ENCODE measurements at places on chromosomes 4 and X. TPM values are rescaled to one million over a fixed set of nuclear protein-coding genes. Genes with fewer than 3 reads are reported as not detected.

FAM156A gene
- 6.6 TPM for total RNA-seq

NHSL2 gene
- not detected for total RNA-seq

DNA sequence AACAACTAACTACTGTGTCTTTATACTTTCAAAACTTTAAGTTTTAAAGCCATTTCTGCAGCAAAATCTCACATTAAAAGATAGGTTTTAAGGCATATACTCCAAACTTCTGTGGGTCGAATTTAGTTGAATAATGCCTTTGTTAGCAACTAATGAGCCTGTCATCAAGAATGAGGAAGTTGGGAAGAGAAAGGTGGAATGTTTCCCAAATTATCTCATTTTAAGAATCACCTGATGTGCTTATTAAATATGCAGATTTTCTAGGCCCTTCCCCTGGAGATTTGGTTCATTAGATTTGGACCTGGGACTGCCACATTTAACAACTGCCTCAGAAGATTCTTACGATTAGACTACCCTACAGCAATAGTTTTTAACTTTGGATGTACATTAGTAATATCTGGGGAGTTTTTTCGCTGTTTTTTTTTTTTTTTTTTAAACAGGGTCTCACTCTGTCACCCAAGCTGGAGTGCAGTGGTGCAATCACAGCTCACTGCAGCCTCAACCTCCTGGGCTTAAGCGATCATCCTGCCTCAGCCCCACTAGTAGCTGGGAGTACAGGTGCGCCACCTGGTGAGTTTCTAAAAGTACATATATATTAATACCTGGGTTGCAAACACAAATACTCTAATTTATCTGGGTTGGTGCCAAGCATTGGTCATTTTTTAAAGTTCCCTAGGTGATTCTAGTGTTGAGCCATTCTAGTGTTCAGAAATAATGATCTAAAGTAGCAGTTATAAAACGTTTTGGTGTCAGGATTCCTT is 16.1 kb upstream of the TASL start:
- DNase-seq: no peak

RAB33A gene
- 0.13 TPM for total RNA-seq

TMEM144 gene
- 4.2 TPM for total RNA-seq

- peak; percentile 42 for DNase-seq
These were observed 372.6 kb upstream of the TECRL start for GRCh38 chr4:64781737-64782326.

- DNase-seq: peak; percentile 21
These were observed 56.5 kb downstream of the SNX25 start for GRCh38 chr4:185265942-185266341.

HAND2 gene
- total RNA-seq: 1.1 TPM

PAGE4 gene
- not detected for total RNA-seq

GRCh38 chr4:133592591-133592990 is 443.5 kb downstream of the PCDH10 start:
- no peak for DNase-seq

DNA sequence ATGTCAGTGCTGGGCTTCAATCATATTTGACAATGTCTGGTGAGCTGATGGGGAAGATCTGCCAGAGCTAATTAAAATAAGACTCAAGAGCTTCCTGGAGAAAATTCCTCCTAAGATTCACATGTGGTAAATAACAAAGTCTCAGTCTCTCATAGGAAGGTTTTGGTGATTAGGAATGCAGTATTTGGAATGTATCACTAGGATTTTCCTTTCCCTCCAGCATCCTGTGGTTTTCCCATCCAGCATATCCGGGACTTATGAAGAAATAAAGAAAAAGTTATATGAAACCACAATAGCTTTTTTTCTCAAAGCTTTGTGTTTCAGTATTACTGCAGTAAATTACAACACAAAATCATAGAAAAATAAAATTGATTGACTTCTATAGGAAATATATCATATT is 1597.1 kb downstream of the ADGRL3 start:
- no peak for DNase-seq

DCAF8L2 gene
- total RNA-seq: not detected

GRCh38 chrX:109859651-109860050 is 126.6 kb upstream of the ACSL4 start:
- no peak for DNase-seq

DNA sequence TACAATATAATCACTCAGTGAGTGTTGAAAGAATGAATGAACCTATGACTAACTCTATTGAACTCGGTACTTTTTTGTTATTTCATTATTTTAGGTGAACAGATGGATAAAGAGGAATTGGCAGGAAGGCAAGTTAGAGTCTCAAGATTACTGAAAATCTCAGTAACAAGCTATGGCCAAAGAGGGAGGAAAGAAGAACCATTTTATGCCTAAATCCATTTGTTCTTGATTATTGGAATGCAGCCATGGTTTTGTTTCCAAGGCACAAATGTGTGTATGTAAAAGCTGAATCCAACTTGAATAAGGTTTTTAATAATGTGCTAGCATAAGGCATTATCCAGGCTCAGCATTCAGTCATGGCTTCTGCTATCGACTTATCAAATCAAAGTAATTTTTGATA is 196.4 kb downstream of the DTHD1 start:
- DNase-seq: no peak

- no peak for DNase-seq
These were observed 1.5 kb upstream of the PAPSS1 start for GRCh38 chr4:107721436-107722100.

F11 gene
- total RNA-seq: not detected

DNA sequence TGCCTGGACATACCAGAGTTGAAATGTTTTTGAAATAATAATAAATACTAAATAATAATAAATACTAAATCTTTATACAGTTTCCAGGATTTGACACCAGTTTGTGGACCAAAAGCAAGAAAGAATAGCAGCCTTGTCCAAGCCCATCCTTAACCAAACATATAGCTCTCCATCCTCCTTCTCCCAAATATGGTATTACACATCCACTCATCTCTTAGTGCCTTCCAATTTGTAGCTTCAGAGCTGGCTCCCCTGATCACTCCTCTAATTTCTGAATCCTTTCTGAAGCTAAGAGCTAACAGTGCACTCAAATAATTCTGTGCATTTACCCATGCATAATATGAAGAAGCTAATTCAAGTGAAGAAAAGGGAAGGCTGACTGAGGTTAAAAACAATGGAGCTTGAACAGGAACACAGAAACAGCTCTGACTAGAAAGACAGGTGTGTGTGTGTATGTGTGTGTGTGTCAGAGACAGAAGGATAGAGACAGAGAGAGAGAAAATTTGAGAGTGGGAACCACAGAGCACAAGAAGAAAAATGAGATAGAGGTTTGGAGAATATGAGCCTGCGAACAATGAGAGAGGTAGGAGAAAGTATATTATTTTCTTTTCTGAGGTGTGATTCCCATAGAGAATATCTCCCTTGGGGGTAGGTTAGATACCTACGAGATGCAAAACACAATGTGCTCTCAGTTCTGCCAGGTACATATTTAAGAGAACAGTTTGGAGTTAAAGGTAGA is 123.5 kb downstream of the CAMK2D start:
- no peak for DNase-seq

- DNase-seq: no peak
These were observed 169.9 kb upstream of the HAND2 start for GRCh38 chr4:173699841-173700475.

HMGB3 gene
- total RNA-seq: 74.5 TPM

MAP9 gene
- 4.2 TPM for total RNA-seq

COX7B2 gene
- not detected for total RNA-seq

DNA sequence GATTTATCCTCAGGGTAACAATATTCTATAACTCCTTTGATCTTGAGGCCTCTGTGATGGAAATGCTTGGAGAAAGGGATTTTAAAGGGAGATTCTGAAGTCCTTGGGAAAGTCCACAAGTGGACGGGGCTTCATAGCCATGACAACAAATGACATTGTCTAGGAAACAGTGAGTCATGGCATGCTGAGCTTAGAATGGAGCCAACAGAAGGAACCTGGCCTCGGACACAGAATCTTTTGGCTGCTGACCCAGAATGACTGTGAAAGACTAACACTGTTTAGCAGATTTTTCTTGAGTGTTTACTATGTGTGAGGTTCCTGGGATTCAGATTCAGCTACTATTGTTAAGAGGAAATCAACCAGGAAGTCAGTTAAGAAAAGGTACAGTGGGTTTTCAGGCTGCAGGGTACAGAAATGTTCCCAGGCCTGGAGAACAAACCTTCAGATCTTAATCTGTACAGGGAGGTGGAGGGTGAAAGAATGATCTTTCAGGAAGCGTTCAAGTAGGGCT is 18.1 kb upstream of the CXCL2 start:
- DNase-seq: peak; percentile 91

ADGRL3 gene
- total RNA-seq: under 0.01 TPM

DNA sequence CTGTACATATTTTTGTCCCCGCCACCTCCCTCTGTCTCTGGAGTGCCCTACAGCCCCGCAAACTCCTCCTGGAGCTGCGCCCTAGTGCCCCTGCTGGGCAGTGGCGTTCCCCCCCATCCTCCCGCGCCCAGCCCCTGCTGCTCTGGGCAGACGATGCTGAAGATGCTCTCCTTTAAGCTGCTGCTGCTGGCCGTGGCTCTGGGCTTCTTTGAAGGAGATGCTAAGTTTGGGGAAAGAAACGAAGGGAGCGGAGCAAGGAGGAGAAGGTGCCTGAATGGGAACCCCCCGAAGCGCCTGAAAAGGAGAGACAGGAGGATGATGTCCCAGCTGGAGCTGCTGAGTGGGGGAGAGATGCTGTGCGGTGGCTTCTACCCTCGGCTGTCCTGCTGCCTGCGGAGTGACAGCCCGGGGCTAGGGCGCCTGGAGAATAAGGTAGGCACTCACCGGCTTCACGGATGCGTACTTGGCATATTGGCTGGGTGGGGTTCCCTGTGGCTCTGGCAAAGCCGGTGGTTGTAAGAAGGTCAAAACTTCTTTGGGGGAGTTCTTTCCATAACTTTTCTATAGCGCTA is 653 bp downstream of the HHIP start:
- DNase-seq: no peak

DNA sequence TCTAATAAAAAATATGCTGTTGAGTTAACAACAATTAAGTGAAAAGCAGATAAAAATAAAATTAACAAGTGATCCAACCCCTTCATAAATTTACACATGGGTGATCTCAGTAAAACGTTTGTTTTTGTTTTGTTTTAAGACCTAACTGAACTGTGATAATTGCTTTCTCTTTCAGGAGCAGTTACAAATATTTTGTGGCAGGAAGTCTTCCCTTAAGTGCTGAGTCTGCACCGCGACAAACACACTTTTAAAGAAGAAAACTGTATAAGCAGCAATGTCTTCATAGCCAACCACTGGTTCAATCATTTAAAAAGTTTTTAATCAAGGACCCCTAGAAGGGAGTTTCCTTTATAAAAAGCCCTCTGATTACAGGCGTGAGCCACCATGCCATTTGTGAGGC is 53.7 kb upstream of the NFKB1 start:
- DNase-seq: no peak

- no peak for DNase-seq
These were observed 125.2 kb upstream of the KLHL4 start for GRCh38 chrX:87392369-87392768.

- DNase-seq: no peak
These were observed 14.9 kb upstream of the PPEF1 start for GRCh38 chrX:18692541-18692940.

- no peak for DNase-seq
These were observed 295.8 kb downstream of the MAGEB5 start for GRCh38 chrX:26511589-26512363.

NPY2R gene
- not detected for total RNA-seq

- no peak for DNase-seq
These were observed 11.3 kb downstream of the SMIM10L2A start for GRCh38 chrX:135432881-135433521.

DNA sequence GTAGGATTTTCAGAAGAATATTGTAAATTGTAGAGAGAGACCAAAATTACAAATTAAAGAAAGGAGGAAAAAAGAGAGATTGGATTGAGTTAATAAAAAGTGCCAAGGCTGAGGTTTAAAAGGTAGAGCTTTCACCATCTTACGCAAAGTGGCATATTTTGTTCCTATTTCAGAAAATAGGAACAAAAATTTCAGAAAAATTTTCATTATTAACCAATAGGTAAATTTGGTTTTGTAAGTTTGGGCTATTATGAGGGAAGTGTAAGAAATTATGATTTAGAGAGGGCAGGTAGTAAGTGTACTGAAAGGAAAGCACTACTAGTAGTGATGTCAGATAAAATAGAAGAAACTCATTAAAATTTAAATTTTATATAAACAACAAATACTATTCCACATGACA is 479.7 kb downstream of the ACTRT1 start:
- no peak for DNase-seq

GRCh38 chrX:68631336-68631735 is 16.1 kb upstream of the STARD8 start:
- DNase-seq: no peak

GRCh38 chr4:145497199-145498149 is 15.8 kb downstream of the SMAD1 start:
- DNase-seq: no peak

GRCh38 chr4:93394545-93395081 is 433.9 kb upstream of the ATOH1 start:
- peak; percentile 26 for DNase-seq

DNA sequence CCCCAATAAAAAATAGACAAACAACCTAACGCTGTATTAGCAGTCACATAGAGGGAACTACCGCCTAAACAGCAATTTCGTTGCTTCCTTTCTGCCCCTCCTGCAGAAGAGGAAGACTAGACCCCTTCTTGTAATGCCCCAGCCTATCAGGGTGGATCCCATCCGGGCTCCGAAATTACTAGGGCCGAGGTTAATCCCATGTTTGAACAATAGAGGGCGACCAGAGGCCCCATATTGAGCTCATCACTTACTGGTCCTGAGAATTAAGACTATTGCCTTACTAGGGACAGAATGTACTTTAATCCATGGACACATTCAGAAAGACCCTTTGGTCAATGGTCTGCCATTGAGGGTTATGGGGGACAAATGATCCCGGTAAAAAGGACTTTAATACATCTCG is 11.8 kb upstream of the ZNF630 start:
- DNase-seq: peak; percentile 38

- no peak for DNase-seq
These were observed 65.0 kb downstream of the CPZ start for GRCh38 chr4:8657381-8658088.

DNA sequence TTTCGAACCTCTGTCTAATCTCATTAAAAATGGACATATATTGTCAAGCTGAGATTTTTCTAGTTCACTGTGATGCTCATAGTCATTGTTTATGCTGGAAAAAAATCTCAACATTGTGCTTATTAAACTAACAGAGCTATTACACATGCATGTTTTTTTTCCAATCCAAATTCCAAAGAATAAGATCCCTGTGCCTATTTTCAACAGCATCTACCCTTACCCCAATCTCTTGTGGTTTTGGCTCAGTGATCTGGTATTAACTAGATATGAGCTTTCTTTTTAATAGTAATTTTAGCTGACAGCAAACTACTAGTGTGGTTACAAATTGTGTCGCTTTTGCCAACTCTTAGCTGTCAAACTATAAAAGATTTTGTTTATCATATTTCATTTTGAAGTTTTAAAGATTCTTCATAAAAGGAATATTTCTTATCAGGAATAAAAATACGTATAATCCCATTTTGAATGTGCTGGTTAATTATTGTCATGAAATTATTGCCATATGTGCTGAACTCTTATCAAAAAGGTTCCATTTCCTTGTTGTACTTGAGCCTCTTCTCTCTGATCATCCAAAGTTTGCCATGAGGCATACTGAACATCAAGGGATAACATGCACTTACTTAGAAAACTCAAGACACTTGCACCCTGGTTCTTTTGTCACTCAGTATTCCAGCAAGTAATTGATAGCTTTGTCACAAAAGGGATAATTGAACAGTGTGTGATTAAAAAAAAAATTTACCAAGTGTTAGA is 241.2 kb downstream of the ARHGAP24 start:
- no peak for DNase-seq

GRCh38 chr4:6595897-6596537 is 21.0 kb downstream of the MAN2B2 start:
- peak; percentile 20 for DNase-seq

GAGE1 gene
- total RNA-seq: not detected

DGAT2L6 gene
- total RNA-seq: not detected

Measured in bronchial epithelial cell (primary cell).